ENCODE measurements at places on chromosomes 4 and X.
A peak's percentile ranks its signal among the peaks of the same experiment; 100 is the strongest.

DNA sequence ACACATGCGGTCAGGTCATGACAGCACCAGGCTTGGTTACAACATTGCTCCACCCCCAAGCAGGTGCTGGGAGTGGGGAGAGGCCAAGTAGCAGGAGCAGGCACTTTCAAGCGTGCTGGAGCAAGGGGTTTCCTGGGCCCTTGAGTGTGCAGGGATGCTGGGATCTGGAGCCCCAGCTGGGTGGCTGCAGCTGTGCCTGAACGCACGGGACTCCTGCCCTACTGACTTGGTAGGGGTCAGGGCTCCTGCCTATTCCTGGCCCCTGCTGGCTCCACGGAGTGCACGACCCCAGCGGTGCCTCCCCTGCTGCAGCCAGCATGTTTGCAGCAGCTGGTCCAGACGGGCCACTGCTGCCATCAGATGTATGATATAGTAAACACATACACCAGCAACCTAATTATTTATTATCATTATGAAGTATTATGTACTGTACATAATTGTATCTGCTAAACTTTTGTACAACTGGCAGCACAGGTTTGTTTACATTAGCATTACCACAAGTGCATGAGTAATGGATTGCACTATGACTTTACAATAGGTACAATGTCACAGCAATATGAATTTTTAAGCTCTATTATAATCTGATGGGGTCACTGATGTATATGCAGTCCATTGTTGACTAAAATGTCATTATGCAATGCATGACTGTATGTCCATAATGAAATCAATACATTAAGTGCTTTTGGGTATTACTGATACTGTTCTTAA is 620.6 kb downstream of the RAPGEF2 start:
- DNase-seq = no peak

DNA sequence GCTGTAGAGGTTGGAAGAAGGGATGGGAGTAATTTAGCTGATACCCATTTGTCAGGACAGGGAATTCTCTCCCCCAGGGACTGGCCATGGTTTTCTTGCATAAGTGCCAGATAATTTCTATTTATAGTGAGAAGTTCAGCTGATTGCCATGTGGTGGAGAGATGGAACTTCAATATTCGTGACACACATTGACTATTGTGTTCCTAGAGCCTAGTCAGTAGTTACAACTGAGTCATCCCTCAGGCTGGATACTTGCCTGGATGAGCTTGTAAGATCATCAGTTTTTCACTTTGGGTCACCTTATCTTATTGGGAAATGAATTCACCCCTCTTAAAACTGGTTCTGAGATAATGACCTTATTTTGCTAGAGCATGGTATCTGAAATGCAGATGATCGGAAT is 32.2 kb downstream of the CFAP299 start:
- no peak for DNase-seq

- no peak for DNase-seq
Observed at GRCh38 chr4:2024683-2025082, 15.9 kb upstream of the NELFA start.

GRCh38 chr4:53905941-53906377 is 158.4 kb downstream of the CHIC2 start:
- DNase-seq = no peak

- DNase-seq = no peak
Observed at GRCh38 chrX:51824061-51824460, 69.4 kb upstream of the MAGED1 start.

DNA sequence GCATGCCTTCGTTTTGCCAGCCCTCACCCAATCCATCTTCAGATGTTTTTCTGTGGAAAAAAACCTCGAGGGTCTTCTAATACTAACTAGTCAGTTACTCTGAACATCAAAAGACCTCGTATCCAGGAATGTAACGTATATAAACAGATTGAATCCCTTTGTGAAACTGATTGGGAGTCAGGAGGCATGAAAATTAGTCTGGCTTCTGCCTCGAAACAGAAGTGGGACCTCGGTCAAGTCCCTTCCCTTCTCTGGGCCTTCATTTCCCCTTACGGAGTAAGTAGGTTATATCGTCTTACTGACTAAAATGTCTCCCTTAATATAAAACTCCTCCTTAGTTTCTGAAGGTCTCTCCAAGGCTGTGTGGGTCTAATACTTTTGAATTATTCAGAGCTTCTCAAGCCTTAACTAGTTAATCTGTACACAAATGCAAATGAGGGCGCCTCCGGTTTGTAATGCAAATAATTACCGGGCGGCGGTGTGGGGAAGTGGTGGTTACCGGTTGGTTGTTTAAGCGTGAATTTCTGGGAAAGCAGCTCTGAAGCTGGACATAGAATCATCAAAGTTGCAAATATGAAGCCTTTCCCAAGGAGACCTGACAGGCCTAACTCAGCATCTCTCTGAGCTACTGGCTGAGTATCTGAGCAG is 11.4 kb upstream of the NKRF start:
- no peak for DNase-seq

DNA sequence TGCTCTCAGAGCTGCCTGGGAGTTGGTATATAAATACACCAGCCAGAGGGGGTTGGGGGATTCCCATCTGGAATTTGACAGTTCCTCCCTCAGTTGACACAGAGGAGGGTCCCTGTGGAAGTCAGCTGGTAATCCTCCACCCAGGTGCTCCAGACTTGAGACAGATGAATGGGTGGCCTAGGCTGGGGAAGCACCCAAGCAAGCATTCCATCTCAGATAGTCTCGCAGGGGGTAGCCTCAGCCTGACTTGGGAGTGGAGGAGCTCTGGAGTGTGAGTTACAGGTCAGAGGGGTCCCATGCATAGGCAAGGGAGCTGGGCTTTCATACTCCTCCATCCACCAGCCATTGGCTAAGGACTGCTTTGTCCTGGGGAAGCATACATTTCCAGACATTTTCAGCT is 229.3 kb upstream of the BCOR start:
- no peak for DNase-seq

DNA sequence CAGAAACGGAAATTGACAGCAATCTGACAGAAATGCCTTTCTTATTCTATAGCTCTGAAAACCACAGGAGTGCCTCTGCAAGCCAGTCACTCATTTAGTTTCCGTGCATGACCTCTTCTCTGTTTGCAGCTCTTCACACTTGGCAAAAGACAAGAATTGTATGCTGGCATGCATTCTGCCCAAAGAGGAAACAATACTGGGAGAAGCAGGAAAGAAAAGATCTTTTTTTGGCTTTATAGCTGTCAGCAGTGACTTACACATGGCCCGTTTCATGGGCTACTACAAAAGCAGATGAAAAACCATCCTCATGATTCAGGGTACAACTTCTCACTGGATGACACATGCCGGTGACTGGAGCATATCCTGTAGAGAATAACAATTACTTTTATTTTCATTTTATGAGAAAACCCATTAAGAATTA is 249.4 kb downstream of the ADAMTS3 start:
- peak; percentile 95 for DNase-seq

DNA sequence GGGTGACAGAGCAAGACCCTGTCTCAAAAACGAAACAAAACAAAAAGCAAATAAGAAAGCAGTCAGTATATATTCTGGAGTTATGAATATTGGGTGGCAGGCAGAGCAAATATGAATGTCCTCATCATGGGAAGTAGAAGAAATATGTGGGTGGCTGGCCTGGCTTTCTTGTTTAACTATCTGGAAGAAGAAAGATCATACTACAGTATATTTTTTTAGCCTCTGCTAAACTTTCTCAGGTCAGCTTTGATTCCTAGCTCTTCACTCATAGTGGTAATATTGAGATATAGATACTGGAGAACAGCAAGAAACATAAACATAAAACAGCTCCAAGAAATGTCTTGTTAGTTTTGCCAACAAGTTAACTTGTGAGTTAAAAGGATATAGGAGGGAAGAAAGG is 192.5 kb downstream of the SOWAHB start:
- no peak for DNase-seq

DNA sequence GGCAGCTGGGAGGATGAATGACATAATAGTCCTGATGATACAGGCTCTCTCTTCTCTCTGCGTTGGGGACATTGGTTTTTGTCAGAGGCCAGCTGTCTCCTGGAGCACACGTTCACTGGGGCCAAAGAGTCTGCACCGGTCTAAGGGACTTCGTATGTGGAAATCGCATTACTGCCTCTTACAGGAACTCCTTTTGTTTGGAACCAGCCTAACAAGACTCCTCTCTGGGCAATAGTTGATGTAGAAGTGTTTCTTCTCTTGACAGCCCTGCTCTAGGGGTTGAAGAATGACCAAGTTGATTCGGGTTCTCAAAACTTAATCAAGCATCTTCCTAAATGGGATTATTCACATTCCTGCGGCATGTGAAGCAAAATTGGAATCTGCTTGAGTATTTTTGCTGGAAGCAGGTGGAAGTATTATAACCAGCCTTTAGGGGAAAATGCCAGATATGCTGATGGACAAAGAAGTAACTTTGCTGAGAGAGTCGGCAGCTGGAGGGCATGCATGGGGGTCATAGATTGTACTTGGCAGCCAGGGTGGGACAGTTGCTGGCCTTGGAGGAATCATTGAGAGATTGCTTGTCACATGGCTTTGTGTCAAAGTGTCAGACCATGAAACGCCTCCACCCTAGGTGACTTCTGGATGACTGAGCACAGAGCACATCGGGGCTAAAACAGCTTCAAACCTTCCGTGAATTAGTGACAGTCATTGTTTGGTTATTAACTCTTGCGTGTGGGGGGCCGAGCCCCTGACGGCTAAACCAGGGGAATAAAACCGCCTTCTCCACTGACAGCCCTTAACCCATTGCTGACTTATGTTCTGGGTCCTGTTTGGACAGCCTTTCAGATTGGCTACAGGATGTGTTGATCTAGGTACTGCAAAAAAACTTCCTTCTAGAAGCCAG is 34.4 kb upstream of the SLC34A2 start:
- DNase-seq = no peak

- DNase-seq = no peak
Observed at GRCh38 chr4:7351014-7351413, 83.7 kb downstream of the PSAPL1 start.

- DNase-seq = no peak
Observed at GRCh38 chr4:8766610-8767009, 105.0 kb downstream of the HMX1 start.

Measured in kidney capillary endothelial cell (primary cell).